AG04449 (cell line): ENCODE measurements at places on chromosomes 2 and 18.

DNA sequence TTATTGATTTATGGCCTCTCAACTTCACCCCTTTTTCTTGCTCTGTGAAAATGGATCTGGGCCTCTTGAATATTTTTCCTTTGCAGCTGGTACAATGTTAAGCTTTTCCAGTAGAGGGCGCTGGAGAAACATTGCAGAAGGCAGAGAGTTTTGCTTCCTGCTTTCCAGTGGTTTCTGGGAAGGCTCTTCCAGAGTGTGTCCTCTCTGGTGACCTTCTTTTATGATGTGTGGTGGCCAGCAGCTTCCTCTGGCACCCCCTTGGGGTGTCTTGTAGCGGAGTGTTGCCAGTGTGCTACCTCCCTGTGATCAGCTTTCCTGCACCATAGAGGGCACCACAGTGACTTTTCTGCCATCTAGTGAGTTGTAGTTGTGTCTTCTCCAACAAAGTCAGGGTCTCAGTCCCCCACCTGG is 25.4 kb upstream of the MGAT5 start:
- no peak for DNase-seq

- DNase-seq, result no peak
These were observed 90.7 kb upstream of the KLHL29 start for GRCh38 chr2:23294238-23294637.

DNA sequence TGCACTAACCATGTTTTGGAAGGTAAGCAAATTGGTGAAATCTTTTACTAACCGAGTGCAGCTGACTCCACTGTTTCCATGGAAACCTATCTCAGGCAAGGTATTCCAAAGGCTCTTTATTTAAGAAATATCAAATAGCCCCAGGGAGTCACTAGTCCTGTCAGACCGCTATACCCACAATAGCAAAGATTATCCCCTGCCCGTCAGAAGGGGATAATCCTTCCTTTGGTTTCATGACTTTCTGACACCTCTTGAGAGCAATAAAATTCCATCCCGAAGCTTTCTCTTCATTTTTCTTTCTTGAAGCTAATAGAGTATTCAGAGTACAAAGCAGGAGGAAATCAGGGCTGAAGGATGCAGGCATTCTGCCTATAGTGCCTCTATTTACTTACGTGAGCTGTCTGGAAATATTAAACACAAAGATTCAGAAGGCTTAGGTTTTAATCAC is 34.7 kb upstream of the MAP2 start:
- no peak for DNase-seq

GRCh38 chr2:117232305-117232704 is 582.2 kb upstream of the DDX18 start:
- no peak for DNase-seq

GRCh38 chr2:200306196-200306930 is at the start of gene SPATS2L:
SPATS2L (plus strand) TSS chr2:200306693; CDS start chr2:200389245, 82,552 bp downstream.
- DNase-seq, result no peak

- no peak for DNase-seq
These were observed 48.8 kb downstream of the MSH2 start for GRCh38 chr2:47451790-47452189.
